Stimulated activated CD8-positive, alpha-beta memory T cell treated with anti-CD3 and anti-CD28 coated beads, Interleukin-2, amount 100 ng/mL, for 1 hour (primary cell): ENCODE measurements at places on chromosomes 5 and 9.

DNA sequence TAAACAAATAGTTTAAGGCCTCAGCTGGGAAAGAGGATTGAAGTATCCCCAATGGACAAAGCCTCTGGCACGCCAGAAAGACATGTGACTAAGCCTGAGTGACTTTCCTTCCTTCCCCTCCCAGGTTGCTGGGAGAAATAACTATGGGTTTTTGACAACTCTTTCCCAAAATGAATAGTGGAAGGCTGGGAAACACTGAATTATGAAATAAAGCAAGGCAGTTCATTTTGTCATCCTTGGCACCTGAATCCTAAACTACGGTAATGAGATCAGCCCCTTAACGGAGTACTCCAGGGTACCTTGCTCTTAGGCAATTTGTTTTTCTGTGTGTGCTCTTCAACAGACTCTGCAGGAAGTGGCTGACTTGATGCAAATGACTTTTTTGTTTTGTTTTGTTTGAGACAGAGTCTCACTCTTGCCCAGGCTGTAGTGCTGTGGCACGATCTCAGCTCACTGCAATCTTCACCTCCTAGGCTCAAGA, 75.2 kb downstream of the LMNB1 start:
- DNase-seq: no peak

DNA sequence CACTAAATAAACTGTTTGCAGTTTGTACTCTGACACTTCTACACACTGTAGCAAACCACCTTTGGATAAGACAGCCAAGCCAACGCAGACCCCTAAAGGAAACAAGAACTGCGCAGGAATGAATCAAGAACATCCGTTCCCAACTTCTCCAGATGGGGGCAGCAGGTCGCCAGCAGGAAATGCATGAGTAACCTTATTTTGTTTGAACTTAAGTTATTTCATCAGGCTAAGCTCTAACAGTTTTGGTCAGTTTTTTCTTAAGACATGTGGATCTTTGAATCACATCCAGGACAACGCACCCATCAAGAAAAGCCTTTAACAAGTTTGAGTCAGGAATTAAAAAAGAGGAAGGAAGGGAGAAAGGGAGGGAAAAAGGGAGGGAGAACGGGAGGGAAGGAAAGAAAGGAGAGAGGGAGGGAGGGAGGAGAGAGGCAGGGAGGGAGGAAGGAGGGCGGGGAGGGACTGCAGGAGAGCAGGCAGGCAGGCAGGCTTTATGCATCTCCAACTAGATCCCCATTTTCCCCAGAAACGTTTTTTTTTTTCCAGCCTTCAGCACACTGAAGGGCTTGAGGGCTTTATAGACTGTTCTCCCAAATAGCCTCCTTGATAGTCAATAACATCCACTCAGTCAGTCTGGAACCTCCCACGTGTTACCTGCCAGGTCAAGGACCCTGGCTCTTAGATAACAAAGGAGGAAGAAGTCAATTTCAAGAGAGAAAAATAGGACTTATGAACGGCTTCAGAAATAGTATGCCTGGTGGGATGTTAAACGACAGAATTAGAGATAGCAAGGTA, 22.2 kb downstream of the BHMT start:
- peak; percentile 25 for DNase-seq

DNA sequence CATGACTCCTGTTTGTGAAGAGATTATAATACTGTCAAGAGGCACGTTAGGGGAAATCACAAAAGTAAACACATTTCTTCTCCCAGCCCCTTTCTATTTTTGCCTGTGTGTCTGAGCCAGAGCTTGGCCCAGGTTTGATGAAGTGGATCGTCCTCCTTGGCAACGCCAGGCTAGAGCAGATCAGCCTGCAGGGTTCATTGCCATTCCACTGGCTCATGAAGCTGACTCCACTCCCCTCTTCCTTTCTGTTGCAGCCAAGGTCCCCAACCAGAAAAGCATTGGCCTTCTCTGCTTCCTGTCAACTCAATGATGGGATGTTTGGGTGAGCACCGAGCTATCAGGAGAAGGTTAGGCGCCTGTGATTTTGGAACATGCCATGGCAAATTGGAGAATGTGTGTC, 3.3 kb downstream of the ADRB2 start:
- no peak for DNase-seq

DNA sequence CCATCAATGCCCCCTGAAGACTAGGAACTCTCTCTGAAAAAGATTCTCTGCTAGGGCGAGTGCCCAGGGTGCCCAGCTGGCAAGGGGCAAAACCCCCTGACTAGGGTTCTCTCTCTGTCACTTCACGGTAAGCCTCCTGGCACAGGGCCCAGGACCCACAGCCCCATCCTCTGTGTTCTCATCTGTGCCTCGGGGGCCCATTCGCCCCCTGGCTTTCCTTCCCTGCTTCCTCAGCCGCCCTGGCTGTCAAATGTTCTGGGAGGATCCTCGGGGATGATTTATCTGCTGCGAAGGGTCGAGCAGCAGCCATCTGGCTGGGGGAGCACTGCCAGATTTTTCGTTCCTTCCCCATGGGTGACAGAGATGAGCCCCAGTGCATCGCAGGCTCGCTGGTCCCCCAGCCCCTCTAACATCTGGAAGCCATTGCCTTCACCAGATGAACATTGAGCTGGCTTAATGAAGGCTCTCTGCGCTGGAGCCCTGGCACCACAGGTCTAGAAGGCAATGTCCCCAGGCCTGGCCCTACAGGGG, 24.2 kb downstream of the HMCN2 start:
- no peak for DNase-seq

- no peak for DNase-seq
Measured at GRCh38 chr5:86407711-86408110, 210.0 kb upstream of the COX7C start.

- DNase-seq: no peak
Measured at GRCh38 chr5:168270476-168270875, 21.0 kb upstream of the WWC1 start.

- DNase-seq: no peak
Measured at GRCh38 chr5:27733237-27733636, 694.9 kb upstream of the CDH9 start.

DNA sequence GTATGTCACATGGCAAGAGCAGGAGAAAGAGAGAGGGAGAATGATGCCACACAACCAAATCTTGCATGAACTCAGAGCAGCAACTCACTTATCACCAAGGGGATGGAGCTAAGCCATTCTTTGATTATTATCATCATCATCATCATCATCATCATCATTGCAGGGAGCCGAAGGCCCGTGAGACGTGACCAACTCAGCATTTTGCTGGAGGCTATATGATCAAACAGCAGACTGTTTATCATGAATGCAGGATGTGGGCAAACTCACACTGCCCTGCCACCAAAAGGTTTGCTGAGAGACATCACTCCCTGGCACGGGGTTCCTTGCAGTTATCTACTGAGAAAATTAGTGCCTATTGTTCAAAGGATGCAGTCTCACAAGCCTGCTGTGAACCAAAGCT, 8.6 kb upstream of the ZNF169 start:
- no peak for DNase-seq

DNA sequence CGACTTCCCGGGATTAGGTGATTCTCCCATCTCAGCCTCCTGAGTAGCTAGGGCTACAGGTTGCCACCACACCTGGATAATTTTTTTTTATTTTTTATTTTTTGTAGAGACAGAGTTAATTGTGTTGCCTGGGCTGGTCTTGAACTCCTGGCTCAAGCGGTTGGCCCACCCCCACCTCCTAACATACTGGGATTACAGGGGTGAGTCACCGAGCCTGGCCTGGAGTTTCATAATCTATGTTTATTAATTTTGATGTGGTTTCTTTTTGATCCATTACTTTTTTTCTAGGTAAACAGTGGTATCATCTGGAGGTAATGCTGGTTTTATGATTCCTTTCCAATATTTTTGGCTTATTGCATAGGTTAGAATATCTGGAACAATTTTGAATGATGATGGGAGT, 54.2 kb downstream of the KIAA1958 start:
- DNase-seq: no peak

- no peak for DNase-seq
Measured at GRCh38 chr5:142098275-142098674, 10.3 kb upstream of the NDFIP1 start.

- DNase-seq: no peak
Measured at GRCh38 chr5:151072630-151073025, 8.2 kb downstream of the TNIP1 start.

- DNase-seq: no peak
Measured at GRCh38 chr5:113293068-113293974, 141.5 kb downstream of the TSSK1B start.

DNA sequence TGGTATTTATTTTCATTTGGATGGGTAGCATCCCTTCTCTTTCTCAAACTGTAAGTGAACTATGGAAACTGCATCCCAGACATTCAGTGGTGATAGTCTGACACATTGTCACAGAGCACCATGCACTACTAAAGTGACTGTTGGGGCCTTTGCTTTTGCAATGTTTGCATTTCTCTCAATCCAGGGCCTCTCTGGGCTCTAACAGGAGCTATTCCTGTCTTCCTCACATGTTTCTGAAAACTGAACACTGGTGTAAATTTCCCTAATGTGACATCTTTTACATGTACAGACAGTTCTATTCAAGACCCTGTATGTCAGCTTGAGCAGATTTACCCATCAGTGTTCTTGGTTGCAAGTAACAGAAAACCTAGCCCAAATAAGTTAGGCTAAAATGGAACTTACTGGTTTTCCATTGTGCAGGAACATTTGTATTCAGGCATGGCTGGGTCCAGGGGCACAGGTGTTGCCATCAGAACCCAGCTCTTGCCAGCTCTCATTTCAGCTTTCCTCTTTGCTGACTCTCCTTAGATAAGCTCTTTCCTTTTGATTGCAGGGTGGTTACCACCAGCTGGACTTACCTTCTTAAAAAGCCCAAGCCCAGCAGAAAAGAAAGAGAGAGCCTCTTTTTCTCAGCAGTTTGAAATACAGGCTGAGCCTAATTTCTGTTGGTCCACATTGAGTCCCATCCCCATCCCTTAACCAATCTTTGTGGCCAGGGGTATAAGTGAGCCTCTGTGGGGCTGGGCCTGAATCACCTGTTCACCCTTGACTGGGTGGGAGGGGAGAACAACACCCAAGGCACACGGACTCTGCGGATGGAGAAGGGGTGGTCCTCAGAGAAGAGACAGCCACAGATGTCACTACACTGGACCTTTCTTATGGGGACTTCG, 234.3 kb downstream of the NR3C1 start:
- no peak for DNase-seq

DNA sequence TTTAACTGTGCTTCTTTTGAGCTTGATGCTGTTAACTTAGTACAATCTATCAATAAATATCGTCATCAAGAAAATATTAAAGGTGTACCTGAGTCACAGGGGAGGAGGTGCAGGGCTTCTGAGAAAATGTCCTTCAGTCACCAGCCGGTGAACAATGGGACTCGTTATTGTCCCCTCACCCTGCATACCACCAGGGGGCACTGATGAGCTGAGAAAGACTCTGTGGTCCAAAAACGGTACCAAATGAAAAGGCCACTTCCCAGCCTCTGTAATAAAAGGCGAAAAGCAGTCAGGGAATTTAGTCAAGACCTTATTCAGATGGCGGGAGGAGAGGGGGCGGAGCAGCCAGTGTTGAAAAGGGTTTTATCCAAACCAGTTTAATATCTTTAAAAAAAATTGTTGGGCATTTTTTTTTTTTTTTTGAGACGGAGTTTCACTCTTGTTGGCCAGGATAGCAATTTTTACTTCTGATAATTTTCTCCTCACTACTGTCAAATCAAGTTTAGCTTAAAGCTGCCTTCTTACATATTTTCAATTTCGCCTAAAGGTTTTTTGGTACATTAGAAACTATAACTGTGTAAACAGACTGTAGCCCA, 271.9 kb upstream of the ADAMTS16 start:
- no peak for DNase-seq
